ENCODE measurements at places on chromosomes 16 and 17. TPM values are rescaled to one million over a fixed set of nuclear protein-coding genes. Genes with fewer than 3 reads are reported as not detected.

GRCh38 chr16:47284999-47285398 is 141.3 kb upstream of the NETO2 start:
- no peak for DNase-seq

GRCh38 chr17:38421171-38421841 is 7.0 kb upstream of the ARHGAP23 start:
- peak; percentile 69 for DNase-seq

GRCh38 chr17:8162233-8162996 is at the start of gene VAMP2:
Gene VAMP2, minus strand, starts transcription at chr17:8162948. Its CDS starts 69 bp downstream, at chr17:8162879.
- DNase-seq = peak; percentile 50

- DNase-seq = no peak
Measured at GRCh38 chr16:20734056-20734455, 7.6 kb downstream of the THUMPD1 start.

DNA sequence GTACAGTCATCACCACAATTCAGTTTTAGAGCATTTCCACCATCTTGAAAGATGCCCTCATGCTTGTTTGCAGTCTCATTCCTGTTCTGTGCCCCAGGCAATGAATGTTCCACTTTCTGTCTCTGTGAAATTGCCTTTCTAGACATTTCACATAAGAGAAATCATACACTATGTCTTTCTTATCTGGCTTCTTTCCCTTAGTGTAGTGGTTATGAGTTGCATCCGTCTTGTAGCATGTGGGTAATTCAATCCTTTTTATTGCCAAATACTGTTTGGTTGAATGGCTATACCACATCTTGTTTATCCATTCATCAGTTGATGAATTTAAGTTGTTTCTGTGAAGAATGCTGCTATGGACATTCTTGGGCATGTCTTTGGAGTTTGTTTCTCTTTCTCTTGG is 132.5 kb upstream of the PLCG2 start:
- DNase-seq = peak; percentile 84

GRCh38 chr17:20214794-20215193 is 205.6 kb downstream of the SPECC1 start:
- no peak for DNase-seq

DNA sequence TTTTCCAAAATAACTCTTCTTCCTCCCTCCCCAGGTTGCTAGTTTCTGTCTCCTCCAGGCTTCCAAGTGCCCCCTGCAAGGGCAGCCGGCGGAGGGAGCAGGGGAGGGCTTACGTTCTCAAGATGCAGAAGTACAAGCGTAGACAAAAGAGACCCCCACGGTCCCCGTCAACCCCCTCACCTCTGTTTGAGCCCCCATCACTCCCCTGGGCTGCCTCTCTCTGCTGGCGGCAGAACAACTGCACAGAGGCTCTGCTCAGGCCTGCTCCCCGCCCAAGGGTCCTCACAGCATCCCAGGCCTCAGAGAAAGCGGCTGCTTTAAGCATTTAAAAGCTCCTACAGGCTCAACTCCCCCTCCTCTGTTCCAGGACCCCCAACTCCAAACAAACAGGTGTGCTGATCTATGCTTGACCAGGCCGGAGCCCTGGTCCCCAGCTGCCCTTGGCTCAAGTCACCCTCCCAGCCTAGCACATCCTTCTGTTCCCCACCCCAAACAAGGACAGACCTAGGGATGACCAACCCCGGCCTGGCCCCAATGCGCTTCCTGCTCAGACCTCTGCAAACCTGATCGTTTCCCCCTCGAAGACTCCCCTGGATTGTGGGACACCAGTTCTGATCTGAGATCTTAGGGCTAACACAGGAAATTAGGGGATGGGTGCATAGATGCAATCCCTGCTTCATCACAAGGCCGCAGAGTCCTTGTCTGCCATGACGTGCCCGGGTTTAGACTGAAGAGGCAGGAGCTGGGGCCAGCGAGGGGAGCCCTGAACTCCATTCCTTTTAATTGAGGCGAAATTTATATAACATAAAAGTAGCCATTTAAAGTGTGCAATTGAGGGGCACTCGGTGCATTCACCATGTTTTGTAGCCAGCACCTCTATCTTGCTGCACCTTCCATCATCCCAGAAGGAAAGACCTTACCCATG is 17.2 kb upstream of the RBFOX3 start:
- DNase-seq = no peak

- peak; percentile 59 for DNase-seq
Measured at GRCh38 chr16:75372236-75372856, 61.0 kb downstream of the CFDP1 start.

- DNase-seq = no peak
Measured at GRCh38 chr16:35352431-35352830, 1893.0 kb downstream of the TP53TG3F start.

GRCh38 chr17:75756451-75757085 is 8.4 kb downstream of the GALK1 start:
- no peak for DNase-seq

DNA sequence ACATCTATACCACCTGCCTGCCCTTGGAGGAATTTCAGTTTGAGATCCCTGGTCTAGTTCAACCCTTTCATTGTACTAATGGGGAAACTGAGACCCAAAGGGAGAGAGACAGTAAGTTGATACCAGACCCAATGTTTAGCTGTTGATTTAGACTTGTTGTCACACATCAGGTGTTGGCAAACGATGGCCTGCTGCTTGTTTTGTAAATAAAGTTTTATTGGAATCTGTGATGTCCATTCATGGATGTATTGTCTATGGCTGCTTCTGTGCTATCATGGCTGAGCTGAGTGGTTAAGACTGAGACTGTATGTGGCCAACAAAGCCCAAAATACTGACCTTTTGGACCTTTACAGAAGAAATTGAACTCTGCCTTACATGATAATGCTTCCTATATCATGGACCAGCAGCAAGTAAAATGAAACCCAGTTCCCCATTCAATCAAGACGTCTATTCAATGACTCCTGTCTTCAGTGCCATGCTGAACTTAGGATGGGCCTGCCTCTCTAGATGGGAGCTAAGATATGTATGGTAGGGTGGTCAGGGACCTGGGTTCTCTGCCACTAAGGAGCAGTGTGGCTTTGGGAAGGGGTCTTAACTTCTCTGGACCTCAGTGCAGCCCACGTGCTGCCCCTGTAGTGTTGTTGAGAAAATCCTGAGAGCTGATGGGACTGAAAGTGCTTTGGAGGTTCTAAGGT is 111.0 kb downstream of the IRX5 start:
- no peak for DNase-seq

GRCh38 chr16:89191033-89191900 is 9.1 kb downstream of the SLC22A31 start:
- DNase-seq = no peak

DNA sequence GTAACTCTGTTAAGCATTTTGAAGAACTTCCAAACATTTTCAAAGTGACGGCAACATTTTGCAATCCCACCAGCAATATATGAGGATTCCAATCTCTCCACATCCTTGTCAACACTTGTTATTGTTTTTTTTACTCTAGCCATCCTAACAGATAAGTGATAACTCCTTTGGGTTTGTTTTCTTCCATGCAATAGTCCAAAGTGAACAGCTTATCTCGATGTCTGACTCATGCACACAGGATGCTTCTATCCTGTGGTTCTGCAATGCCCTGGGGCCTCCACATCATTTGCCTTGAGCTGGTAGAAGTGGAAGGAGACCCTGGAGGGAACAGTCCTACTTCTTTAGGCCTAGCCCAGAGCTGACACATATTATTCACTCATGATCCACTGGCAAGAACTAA is 13.0 kb downstream of the TLE7 start:
- DNase-seq = no peak

GRCh38 chr16:54266363-54266955 is 20.1 kb downstream of the IRX3 start:
- no peak for DNase-seq

DNA sequence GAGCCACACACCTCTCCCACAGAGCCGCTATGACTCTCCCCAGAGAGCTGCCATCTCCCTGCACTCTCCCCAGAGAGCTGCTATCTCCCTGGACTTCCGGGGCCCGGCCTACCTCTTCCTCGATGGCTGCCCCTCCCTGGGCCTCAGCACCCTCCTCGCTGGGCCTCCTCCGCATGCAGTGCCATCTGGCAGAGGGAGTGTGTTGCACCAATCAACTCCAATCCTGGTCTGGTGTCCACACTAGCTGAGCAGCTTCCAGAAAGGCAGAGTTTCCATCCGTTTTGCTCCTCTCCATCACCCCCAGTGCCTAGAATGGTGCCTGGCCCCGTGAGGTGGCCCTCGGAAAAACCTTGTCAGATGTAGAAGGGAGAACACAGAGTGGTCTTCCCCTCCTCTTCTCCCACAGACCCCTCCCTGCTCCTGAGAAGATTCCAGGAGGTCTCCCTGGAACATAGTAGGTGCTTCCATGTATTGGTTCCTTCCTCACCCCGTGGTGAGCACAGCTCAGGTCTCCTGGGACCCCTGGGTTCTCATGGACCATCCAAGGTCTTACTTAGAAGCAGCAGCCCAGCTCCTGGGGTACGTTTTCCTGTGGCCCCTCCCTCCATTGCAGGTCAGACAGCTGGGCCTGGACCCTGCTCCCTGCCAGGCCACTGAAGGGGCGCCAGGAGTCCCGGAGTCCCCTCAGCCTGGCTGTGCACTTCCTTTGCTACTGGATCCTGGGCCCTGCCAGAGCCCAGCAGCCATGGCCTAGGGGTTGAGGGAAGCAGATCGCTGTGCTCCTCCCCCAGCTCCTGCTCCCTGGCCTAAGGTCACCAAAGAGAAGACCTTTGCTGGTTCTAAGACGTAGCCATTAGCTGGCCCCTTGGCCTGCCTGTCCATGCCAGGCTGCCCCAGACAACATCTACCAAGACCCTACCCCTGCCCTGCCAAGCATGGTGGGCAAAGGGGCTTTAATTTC is 233.8 kb upstream of the GSE1 start:
- DNase-seq = no peak

DNA sequence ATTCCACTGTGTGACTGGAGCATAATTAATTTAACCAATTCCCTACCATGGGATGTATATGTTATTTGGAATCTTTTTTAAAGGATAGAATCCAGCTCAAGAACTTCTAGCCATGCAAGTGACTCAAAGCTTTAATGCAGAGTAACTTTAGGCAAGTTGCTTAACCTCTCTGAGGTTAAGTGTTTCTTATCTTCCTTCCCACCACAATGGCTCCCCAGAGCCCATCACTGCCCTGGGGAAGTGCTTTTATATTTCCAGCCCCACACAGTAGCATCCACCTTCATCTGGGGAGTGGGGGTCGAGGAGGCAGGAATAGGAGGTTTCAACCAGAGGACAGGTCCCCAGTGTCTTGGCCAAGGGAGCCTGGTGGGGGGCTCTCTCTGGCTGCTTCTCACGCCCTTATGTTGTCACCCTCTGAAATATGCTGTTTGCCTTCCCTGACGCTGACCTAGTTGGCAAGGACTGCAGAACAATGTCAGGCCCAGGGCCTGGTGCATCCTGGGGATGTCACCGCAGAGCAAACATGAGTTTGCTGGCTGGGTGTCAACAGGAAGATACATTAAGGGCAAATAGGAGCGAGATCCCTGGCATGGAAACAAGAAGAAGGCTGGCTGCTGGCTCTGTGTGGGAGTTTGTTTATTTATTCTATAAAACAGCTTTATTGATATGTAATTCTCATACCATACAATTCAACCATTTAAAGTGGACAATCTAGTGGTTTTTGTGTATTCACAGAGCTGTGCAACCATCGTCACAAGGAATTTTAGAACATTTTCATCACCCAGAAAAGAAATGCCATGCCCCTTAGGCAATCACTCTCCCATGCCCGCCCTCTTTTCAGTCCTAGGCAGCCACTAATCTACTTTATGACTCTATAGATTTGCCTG is 46.6 kb upstream of the WSB1 start:
- peak; percentile 85 for DNase-seq

DNA sequence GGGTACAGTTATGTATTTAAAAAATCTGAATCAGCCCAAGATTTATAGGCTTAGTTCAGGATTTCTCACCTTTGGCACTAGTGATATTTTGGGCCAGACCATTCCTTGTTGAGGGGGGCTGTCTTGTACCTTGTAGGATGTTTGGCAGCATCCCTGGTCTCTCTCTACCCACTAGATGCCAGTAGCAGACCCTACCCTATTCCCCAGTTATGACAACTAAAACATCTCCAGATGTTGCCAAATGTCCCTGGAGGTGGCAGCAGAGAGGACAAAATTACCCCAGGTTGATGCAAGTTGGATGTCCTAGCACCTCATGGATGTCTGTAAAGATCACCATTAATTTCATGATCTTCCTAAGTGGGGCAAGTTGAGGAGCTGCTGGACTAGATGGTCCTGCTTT is 45.8 kb downstream of the SYT17 start:
- no peak for DNase-seq

- no peak for DNase-seq
Measured at GRCh38 chr16:57016301-57016700, 26.9 kb downstream of the NLRC5 start.

GRCh38 chr17:44354582-44355561 is 8.8 kb downstream of the FAM171A2 start:
- no peak for DNase-seq

DNA sequence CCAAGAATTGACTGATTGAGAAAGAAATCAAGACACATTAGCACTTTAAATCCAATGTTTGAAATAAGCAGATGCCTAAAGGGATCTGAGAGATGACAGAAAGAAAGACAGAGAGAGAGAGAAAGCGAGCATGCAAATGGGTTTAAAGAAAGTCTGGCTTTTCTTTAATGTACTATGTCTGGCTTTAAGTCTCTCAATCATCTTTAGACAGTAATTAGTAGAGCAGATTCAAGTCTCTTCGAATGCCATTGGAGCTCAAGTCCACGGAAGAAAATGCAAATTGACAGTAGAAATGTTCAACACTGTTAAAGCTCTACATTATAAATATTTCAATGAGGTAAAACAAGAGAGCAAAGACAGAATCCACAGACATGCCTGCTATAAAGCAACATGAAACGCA is 1480.2 kb upstream of the CDH8 start:
- no peak for DNase-seq

BORCS6 gene
- 3.1 TPM for total RNA-seq

FOXC2 gene
- 1.1 TPM for total RNA-seq

NACA2 gene
- total RNA-seq = not detected

MARCHF10 gene
- total RNA-seq = 0.18 TPM

ZFP90 gene
- 22.6 TPM for total RNA-seq

CCL8 gene
- total RNA-seq = not detected

MYO1C gene
- 196 TPM for total RNA-seq

ACSM2B gene
- not detected for total RNA-seq

ZPBP2 gene
- total RNA-seq = not detected

KRTAP2-2 gene
- total RNA-seq = not detected

MTMR4 gene
- 42.5 TPM for total RNA-seq

SSTR5 gene
- not detected for total RNA-seq
